ENCODE measurements at places on chromosomes 5 and 9.

DNA sequence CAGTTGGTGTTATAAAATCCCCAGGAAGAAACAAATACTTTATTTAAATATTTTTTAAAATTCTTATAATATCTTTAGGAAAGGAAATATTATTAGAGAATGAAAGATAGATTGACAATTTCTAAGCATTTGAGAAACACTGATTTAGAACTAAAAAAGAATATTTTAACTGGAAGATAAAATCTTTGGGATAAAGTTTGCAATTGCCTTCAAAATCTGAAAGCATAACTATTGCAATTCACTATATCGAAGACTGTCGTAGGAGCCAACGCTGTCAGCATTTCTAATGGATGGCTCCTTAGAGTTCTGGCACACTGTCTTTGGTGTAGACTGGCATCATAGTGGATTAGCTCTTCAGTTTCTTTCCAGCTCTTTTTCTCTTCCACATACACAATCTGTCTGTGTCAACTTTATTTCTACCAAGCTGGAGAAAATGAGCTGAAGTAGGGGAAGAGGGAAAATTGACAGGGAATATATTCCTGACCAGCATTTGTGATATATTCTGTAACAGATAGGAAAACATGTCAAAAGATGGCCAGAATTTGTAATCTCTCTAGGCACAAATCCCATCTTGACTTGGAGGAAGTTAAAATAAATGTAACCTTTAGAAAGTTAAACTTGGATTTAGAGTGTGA lies 1561.4 kb downstream of the MAT2B start:
- DNase-seq: no peak

DNA sequence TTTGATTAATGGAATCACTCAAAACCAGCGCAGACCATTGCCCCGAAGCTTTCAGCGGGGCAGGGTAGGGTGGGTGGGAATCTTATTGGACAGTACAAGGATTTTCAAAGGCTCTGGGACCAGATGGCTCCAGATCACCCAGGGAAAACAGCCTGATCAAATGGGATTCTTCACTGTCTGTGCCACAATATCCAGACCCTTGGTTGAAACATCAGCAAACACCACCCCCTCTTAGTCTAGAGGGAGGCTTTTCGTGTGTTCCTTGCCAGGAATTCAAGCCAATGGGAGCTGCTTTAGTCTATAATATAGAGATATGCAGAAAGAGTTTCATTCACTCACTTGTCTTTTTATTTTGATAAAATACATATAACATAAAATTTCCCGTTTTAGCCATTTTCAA lies 1.7 kb downstream of the GFI1B start:
- no peak for DNase-seq

DNA sequence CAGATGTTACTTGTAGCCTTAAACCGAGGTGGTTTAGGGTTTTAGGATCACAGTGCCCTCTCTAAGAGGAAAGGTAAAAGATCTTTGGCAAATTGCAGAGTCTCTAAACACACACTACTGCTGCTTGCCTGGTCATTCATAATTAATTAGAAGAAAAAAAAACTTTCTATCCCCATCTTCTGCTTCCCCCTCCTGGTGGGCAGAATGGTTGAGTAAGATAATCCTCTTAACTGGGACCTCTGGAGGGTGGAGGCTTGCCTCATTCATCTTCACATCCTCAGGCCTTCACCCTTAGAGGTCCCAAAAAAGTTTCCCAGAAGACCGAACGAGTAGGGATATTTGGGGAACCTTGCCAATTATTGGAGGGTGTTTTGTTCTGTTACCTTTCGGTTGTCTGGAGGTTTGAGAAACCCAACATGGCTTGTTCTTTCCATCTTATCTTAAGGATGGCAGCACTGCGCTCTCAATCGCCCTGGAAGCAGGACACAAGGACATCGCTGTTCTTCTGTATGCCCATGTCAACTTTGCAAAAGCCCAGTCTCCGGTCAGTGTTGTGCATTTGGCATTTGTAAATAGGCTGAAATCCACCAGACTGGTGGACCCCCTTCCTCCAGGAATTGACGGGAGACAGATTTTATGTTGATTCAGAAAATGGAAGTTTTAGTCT lies 97.3 kb upstream of the DMRT1 start:
- no peak for DNase-seq

- no peak for DNase-seq
Measured at GRCh38 chr9:133692364-133692985, 45.7 kb downstream of the SARDH start.

DNA sequence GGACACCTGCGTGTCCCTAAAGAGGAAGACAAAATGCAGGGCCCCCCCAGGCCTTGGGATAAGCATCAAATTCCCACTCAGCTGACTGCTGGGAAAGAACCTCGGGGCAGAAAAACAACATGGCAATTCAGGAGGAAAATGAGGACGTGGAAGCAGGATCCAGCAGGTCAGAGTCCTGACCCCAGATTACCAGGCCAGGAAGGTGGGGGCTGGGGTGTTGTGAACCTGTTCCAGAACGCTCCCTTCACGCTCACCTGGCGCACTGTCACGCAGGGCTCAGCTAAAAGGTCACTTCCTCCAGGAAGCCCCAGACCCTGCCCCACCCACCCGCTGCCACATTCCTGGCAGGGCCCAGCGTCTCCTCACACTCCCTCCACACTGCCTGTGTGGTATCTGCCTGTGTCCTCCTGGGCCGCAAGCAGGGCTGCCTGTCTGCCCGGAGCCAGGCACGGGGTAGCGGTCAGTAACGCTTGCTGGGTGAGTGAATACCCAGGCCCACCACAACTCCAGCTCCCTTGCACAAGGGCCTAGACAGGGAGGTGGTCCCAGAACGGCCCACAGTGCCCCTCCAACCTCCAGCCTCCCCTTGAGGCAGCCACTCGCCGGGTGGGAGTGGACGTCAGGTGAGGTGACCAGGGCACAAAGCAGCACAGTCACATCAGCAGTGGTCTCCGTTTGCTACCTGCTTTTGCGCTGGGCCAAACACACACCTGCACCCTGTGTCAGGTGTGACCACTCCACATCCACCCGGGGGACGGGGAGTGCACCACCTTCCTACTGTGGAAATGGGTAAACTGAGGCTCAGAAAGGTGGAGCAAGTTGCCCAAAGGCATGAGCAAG lies 18.1 kb downstream of the VAV2 start:
- DNase-seq: no peak

DNA sequence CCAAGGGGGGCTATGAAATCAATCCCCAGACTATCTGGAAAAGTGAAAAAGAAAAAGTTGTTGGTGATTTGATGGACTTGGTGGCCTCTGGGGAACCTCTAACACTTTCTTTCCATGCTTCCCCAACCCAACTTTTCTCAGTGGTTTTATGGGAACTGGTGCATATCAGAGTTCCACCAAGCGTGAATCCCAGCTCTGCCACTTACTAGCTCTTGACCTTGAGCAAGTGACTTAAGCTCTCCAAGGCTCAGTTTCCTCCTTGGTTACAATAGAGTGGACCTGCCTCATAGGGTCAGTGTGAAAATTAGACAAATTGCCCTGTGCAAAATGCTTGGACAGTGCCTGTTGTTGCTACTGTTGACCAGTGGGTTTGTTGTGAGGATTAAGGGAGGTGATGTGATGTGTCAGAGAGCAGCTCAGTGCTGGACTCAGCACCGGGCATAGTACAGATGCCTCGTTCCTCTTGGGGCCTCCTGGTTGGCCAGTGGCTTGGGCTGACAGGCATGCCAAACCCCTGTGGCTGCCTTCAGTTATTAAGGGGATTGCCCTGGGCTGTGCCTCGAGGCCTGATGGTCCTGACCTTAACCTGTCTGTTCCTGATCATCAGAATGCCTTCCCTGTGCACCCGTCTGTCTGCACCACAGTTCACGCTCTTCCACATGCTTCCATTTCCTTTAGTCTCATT lies 49.3 kb downstream of the COL15A1 start:
- DNase-seq: peak; percentile 23

DNA sequence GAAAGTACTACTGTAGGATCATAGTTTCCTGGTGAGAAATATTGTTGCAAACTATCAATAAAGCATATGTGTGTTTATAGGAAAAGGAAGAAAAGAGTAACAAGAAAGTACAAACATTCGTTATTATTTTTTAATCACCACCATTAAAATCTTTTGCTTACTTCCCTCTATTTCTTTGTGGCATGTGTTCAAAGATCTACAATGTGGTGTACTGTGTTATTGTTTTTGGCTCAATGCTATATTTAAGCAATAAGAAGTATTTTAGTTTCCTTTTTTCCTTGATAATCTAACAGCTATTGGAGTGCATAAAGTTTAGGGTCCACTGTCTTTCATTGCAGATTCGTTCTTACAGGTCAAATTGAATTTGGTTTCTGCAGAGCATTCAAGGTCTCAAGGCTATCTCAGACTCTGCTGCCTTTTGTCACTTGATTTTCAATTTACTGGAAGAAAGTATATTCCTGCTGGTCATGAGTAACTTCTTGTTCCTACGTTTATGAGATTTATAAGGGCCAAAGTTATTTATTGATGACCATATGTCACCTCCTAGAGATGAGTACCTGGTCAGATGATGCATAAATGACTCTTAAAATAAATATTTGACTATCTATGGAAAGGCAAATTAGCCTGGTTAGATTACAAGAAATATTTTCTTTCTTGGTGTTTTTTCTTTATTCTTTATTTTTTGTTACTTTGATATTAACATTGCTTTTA lies 323.0 kb downstream of the TMEM167A start:
- DNase-seq: no peak

GRCh38 chr5:57102189-57102904 lies 71.5 kb upstream of the GPBP1 start:
- no peak for DNase-seq

GRCh38 chr5:178417391-178417811 lies 172.8 kb downstream of the COL23A1 start:
- DNase-seq: no peak

DNA sequence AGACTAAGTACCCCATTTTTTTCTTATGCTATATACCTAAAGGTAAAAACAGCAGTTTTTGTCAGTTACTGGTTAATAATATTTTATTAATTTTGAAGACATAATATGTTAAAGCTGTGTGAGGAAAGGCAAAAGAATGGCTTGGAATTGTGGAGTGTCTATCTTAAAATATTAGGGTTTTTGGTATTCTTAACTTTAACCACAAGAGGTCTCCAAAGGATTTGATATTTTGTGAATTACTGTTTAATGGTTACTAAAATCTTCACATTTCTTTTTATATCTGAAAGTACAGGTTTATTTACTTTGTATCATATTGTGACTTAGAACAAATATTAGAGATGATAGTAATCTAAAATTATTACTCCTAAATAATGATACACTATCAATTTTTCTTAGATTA lies 32.0 kb upstream of the DHFR start:
- DNase-seq: peak; percentile 29

DNA sequence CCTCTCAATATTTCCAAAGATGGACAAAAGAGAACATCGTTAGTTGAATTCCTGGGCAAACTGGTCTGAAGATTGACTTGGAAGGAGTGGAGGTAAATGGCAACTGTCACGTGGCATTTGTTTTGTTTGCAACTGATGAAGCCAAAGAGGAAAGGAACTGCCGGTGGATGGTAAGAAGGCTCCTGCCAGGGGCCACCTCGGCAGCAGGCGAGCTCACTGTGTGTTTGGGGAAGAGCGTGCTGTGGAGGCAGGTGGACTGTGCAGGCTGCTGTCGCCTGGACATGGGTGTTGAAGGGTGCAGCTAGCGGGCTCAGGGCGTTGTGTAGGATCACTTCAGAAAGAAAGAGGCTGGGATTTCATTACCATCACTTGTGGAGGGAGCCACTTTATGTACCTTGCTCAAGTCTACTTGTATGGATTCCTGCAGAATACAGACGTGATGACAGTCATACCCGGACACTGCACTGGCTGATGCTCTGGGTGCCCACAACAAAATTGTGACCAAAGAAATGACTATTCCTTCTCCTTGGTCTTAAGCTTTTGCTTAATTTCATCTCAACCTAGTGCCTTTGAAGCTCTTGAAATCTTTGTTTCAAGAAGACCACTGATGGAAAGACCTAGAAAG lies 72.7 kb downstream of the MAP1B start:
- peak; percentile 8 for DNase-seq

GRCh38 chr5:178527458-178528307 lies 62.5 kb downstream of the COL23A1 start:
- no peak for DNase-seq

DNA sequence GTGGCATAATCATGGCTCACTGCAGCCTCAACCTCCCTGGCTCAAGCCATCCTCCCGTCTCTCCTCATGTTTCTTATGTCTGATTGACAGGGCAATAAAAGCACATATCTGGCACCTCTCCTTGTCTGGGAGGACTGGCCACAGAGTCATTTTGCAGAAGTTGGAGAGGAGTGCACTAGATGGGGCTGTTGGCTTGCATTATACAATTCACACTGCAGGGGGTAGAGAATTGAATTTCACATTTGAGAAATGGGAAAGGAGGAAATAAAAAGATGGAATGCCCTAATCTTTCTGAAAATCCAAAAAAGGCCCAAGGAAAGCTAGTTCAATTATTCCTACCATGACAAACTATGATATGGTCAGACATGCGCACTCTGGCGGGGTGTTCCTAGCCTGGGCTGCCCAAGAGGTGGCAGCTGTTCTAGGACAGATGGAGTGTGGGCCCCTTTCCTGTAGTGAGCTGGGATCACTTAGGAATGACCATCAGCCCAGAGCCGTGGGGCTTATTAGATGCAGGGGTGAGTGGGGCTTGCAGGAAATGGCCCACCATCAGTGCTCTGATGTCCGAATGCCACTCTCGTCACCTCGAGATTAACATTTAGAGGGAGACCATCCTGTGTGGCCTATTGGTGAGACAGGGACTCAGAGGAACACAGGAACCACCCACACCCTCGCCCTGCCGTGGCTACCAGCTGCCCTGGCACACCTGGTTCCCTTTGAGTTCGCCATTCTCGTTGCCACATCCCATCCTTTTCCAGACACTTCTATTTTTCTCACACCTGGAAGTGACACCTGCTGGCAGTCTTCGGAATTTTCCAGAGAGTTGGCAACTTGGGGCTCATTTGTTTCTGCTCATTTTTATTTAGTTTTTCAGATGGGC lies 21.8 kb upstream of the ANKRD18A start:
- DNase-seq: peak; percentile 34

DNA sequence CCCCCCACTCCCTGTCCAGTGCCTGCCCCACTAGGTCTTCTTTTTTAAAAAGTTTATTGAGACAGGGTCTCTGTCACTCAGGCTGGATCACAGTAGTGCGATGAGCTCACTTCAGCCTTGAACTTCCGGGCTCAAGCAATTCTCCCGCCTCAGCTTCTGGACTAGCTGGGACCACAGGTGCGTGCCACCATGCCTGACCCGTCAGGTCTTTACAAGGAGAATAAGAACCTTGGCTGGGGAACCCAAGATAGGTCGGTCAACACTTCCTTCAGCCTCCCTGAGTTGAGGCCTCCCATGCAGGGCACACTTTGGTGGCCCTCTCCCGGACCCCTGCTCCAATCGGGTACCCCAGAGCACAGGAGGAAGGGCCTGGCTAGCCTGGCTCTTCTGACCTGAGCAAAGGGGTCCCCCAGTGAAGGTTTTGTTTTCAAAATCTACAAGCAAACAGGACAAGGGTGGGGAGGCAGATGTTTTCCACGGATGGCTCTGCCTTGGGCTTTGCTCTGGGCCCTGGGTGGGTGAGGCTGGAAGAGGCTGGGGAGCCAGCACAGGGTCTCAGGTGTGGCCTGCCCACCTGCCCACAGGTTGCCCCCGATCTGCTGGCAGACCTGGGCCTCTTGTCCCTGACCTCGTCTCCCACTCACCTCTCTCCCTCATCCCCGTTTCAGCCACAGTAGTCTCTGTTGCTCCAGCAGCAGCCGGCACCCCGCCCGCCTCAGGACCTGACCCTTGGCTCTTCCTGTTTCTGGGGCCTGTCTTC lies 108.7 kb upstream of the PHYKPL start:
- DNase-seq: no peak

- DNase-seq: no peak
Measured at GRCh38 chr9:113164536-113165300, 13.9 kb downstream of the SLC31A2 start.

- DNase-seq: no peak
Measured at GRCh38 chr5:87298692-87299362, 31.1 kb downstream of the RASA1 start.
